ENCODE measurements at places on chromosomes 7 and 10.

- H3K4me3 ChIP-seq = no peak overlapping the region
- no peak overlapping the region for H3K27ac ChIP-seq
- no peaks in the 10 kb centered on the region for H3K27me3 ChIP-seq
- no peaks in the 10 kb centered on the region for H3K36me3 ChIP-seq
Measured at GRCh38 chr10:79079490-79080355, 11.0 kb downstream of the ZMIZ1 start.

- H3K27me3 ChIP-seq = no peaks in the 10 kb centered on the region
- no peaks in the 10 kb centered on the region for H3K36me3 ChIP-seq
- H3K4me1 ChIP-seq = no peaks in the 10 kb centered on the region
- no peak for DNase-seq
- no peak overlapping the region for H3K4me3 ChIP-seq
Measured at GRCh38 chr7:83732305-83732704, 83.4 kb upstream of the SEMA3E start.

DNA sequence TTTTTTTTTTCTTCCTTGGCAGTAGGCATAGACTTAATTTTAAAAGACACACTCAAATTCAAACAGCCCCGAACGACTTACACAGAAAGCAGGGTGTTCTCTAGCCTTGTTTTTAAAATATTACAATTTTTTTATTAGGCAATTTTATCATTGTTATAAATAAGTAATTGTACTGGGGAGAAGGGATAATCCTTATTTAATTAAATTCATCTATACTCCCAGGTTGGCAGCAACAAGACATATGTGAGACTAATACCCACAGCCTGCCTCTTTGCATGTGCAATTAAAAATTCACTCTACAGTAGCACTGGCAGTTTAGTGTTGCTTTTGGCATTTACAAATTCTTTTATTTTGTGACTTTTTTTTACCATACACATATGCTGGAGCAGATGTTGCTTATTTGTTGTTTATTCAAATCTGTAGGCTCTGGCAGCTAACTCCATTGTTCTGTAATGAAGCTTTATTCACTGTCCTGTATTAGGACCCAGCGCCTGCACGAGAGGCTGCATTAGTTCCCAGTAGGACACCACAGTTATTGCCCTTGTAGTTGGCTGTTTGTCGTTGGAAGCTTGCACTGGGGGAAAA lies 84.9 kb upstream of the PPP1R17 start:
- H3K4me1 ChIP-seq = no peaks in the 10 kb centered on the region
- no peak overlapping the region for H3K27ac ChIP-seq
- H3K4me3 ChIP-seq = no peak overlapping the region
- no peaks in the 10 kb centered on the region for H3K27me3 ChIP-seq
- DNase-seq = no peak

GRCh38 chr7:80827239-80827633 lies 91.6 kb downstream of the SEMA3C start:
- no peaks in the 10 kb centered on the region for H3K4me1 ChIP-seq
- H3K4me3 ChIP-seq = no peak overlapping the region
- no peaks in the 10 kb centered on the region for H3K36me3 ChIP-seq
- DNase-seq = peak; percentile 26
- no peak overlapping the region for H3K27ac ChIP-seq

- no peak overlapping the region for H3K4me3 ChIP-seq
- H3K4me1 ChIP-seq = no peaks in the 10 kb centered on the region
- H3K27ac ChIP-seq = no peak overlapping the region
- no peaks in the 10 kb centered on the region for H3K27me3 ChIP-seq
- H3K36me3 ChIP-seq = no peaks in the 10 kb centered on the region
- DNase-seq = no peak
Measured at GRCh38 chr10:118802126-118802793, 47.5 kb upstream of the CACUL1 start.

DNA sequence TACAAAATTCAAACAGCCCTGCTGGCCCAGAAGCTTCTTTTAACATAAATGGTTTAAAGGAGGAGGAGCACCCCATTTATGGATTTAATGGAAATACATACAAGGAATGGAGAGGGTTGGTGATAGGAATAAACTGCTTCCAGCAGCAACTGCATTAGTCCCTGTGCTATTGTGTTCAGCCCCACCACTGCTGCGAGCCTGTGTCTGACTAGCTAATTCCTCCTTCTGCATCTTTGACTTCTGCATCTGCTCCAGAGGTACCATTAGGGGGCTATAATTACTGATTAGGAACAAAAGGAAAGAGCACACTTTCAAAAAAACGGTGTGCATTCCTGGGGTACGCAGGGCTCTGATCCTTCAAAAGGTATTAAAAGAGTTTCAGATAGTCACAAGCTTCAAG lies 24.8 kb downstream of the CDCA7L start:
- DNase-seq = no peak
- H3K4me1 ChIP-seq = no peaks in the 10 kb centered on the region
- H3K4me3 ChIP-seq = no peak overlapping the region

DNA sequence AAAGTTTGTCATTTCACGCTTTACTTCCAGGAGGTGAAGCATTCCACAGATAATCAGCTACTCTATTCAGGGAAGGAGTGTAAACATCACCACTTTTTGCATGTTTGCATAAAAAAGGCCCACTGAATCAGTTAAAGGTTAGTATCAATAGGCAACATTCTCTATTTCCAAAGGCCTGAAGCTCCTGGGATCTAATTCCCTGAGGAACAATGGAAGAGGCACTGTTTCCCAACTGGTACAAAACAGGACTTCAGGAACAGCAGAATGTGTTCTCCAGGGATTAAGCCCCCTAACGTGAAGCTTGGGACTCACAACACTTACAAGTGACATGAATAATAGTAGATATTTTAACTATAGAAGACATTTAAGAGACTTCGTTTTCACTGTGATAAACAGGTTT lies 6.1 kb downstream of the LRRN3 start:
- H3K4me3 ChIP-seq = no peak overlapping the region
- H3K27me3 ChIP-seq = no peaks in the 10 kb centered on the region
- no peak overlapping the region for H3K27ac ChIP-seq
- DNase-seq = no peak
- no peaks in the 10 kb centered on the region for H3K4me1 ChIP-seq
- H3K36me3 ChIP-seq = no peaks in the 10 kb centered on the region

- H3K36me3 ChIP-seq = no peaks in the 10 kb centered on the region
- no peak for DNase-seq
- no peak overlapping the region for H3K4me3 ChIP-seq
- no peaks in the 10 kb centered on the region for H3K4me1 ChIP-seq
Measured at GRCh38 chr7:55488804-55489340, 83.4 kb downstream of the VOPP1 start.

DNA sequence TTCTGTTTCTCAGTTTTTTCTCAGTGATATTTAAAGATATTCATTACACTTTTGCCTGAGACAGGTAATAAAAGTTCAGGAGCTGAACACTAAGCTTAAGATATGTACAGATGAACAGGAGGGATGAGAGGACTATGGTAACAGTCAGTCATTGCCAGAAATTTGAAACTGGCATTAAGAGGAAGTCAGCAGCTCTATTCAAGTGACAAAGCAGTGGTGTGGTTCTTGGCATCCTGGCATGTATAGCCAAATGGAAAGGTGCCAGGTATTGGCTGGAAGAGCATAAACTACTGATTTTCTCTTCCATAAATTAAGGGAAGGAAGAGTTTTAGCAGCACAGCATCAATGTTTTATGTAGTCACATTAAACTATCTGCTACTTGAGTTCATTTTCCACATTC lies 22.7 kb downstream of the HOXA1 start:
- no peaks in the 10 kb centered on the region for H3K4me1 ChIP-seq
- no peak overlapping the region for H3K4me3 ChIP-seq
- no peak for DNase-seq
- H3K36me3 ChIP-seq = no peaks in the 10 kb centered on the region

DNA sequence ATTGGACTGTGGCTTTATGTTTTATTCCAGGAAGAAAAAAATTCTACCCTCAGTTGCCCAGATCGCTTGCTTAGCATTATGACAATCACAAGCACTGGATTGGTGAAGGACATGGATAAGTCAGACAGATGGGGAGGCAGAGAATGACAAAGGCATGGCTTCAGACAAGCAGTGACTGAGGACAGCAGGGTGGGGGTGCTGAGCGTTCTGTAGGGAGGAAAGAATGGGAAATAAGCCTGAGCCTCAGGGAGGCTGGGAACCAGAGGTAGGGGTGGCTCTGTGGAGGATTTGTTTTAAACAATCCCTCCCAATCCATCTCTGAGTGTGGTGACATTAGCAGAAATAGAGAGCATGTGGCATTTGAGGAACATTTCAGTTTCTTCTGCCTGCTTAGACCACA lies 896.9 kb downstream of the CCSER2 start:
- no peaks in the 10 kb centered on the region for H3K4me1 ChIP-seq
- DNase-seq = no peak
- H3K27me3 ChIP-seq = no peaks in the 10 kb centered on the region

DNA sequence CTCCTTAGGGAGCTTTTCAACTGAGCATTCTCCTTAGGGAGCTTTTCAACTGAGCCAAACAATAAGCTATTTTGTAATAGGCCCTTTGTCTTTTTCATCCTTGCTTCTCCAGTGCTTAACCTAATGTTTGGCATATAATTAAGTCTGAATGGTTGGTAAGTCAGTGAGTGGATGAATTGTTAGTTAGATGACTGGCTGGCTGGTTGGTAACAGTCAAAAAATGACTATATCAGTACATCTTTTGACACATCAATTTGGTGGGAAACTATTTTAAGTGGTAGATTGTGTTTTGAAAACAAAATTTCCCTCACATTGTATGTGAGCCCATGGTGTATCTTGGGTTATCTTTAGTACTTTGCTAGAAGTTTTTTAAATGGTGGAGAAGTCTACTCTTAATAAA lies 16.4 kb downstream of the ING3 start:
- H3K36me3 ChIP-seq = no peaks in the 10 kb centered on the region
- peaks cover 2% of the 10 kb centered on the region for H3K4me1 ChIP-seq
- H3K27me3 ChIP-seq = no peaks in the 10 kb centered on the region
- no peak for DNase-seq

DNA sequence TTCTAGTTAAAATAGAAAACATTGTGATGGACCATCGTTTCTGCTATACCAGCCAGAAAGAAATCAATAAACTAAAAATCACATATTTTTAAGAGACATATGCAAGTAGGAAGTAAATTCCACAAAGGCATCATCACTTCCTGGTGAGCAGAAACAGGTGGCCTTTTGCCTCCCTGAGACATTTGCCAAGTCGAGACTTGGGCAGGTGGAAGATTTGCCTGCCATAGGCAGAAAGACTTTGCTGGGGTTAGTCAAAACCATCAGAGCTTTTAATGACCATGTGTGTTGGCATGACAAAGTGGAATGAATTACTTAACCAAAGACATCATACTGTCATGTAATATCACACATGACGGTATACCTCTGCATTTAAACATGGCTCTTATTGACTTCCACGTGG lies 66.0 kb upstream of the FGL2 start:
- H3K4me1 ChIP-seq = no peaks in the 10 kb centered on the region
- no peaks in the 10 kb centered on the region for H3K27me3 ChIP-seq
- DNase-seq = no peak
- no peak overlapping the region for H3K27ac ChIP-seq
- no peaks in the 10 kb centered on the region for H3K36me3 ChIP-seq

DNA sequence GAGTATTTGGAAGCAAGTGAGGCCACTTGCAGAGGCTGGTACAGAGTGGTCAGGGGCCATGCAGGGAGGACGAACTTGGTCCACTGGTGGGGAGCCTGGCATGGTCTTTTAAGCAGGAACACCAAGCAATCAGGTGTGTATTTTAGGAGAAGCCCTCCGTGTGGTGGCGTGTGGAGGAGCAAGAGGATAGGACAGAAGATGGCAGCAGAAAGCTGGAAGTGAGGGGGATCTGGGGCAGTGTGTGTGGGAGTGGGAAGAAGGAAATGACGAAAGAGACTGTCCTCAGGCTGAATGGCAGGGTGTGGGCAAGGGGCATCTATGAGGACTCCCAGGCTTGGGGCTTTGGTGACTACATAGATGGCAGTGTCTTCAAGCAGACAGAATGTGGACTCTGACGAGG lies 51.2 kb downstream of the TEX36 start:
- H3K4me1 ChIP-seq = no peaks in the 10 kb centered on the region
- H3K4me3 ChIP-seq = no peak overlapping the region
- H3K27me3 ChIP-seq = no peaks in the 10 kb centered on the region

DNA sequence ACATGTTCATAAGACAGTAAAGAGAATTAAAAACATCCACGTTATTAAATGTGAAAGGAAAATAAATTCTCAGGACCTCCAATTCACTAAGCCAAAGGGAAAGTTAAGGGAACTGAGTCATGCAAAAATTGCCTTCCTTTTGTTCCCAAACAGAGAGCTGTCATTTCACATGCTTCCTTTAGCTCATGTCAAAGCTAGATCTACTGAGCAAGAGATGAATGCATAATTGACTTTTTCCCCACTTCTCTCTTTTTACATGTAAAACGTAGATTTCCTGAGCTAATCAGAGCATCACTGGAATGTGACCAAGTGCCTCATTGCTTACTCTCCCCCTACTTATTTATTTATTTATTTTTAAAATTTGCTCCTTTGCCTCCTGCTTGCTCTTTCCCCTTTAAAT lies 129.1 kb upstream of the AMPH start:
- H3K36me3 ChIP-seq = no peaks in the 10 kb centered on the region
- H3K4me1 ChIP-seq = no peaks in the 10 kb centered on the region
- H3K27ac ChIP-seq = no peak overlapping the region
- no peaks in the 10 kb centered on the region for H3K27me3 ChIP-seq
- H3K4me3 ChIP-seq = no peak overlapping the region
- no peak for DNase-seq

DNA sequence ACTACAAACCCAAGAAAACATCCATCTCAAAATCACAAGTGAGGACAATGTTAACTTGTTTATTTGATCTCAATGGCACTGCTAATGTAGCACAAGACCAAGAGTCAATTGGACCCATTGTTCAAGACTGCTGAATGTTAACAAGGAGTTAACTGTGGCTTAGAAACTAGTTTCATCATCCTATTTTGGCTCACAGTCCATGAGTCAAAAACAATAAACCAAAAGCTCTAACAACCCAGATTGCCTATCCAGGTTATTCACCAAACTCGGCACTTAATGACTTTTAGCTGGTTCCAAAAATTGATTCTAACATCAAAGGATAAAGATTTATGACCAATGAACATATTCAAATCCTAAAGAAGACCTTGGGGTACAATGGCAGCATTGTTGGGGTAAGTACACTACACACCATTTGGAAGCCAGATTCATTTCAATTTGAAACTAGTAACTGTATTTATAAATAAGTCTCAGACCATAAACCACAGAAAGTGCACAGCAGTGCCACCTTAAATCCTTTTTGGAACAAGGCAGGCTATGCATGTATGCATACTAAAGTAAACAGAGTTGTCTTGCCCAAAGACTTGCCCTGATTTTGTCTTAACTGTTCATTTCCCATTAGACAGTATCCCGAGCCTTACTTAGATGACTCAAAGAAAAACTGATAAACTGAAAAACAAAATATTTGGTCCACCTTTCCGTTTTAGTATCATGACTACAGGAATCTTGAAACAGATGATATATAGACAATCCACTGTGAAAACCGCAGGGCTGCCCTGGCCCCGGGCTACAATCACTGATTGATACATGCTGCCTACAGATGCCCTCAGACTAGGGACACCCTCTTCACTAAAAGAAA lies 84.5 kb downstream of the SRPK2 start:
- H3K4me3 ChIP-seq = no peak overlapping the region
- no peaks in the 10 kb centered on the region for H3K27me3 ChIP-seq
- H3K36me3 ChIP-seq = no peaks in the 10 kb centered on the region
- peaks cover 4% of the 10 kb centered on the region for H3K4me1 ChIP-seq
